ENCODE measurements at places on chromosomes 12 and 14.

DNA sequence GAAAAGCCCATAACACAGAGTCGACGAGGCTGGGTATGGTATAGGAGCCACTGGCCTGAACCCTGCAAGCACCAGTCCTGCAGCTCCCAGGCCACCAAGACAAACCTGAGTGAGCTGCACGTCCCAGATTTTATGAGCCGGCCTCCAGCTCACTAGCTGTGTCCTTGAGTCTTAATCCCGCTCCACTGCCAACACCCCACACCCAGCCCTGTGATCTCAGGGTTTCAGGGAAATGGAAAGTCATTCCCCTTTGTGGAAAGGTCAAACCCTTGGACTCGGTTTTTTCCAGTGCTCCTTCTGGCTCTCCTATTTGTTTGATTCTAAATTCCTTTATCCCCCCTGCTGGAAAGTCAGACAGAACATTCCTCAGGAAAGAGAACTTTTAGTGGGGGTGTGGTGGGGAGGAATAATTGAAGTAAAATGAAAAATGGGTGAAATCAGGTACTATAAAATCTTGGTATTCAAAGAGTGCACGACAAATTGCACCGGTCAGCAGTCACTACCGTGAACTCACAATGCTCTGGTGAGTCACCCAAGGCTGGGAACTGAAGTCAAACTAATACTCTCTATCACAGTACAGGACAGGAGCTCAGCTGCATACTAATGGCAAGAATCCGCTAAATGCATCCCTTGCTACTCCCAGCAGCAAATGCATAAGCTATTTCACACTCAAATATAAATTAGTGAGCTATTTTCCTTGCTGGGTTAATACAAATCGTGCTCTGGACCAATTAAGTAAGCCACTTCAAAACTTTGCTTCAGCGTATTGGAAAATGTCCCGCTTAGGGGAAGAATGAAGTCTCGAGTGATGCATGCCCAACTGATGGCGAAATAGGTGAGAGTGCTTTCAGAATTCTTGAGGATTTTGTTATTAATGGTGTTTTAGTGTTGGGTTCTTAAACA, 9.0 kb downstream of the PITPNM2 start:
- DNase-seq, result peak; percentile 75

- no peak for DNase-seq
Measured at GRCh38 chr12:121121805-121122204, 10.9 kb upstream of the P2RX7 start.

DNA sequence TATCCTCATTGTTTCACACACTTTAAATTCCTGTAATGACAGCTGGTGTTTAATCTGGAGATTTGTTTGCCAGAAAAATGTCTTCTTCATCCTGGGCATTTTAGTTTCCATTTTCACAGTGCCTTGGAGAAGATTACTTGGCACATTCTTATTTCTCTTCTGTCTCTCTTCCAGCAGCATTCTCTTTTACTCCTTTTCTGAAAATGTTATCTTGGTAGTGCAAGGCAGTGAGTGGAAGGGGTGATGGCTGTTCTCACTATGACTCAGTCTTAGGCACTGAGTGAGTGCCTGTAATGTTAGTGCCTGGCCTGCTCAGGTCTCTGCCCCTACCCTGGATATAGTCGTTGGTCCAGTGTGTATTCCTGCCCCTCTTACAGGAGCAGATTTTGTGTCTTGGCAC, 13.1 kb downstream of the CLECL1 start:
- no peak for DNase-seq

DNA sequence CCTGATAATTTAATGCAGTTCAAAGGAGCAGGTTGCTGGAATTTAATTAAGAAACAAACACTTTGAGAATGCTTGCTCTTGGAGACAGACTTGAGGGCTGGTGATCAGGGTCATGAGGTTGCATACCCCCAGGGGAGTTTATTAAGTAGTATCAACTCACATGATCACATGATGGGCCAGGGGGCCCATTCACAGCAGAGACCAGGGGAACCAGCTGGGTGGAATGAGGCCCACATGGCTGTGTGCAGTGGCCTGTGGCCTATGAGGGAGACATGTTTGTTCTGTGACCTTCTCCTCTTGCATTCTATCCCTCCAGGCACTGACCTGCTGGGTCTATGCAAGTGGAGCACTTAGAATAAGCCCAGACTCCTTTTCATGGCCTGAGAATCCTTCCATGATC, 266.6 kb upstream of the PWP1 start:
- no peak for DNase-seq

DNA sequence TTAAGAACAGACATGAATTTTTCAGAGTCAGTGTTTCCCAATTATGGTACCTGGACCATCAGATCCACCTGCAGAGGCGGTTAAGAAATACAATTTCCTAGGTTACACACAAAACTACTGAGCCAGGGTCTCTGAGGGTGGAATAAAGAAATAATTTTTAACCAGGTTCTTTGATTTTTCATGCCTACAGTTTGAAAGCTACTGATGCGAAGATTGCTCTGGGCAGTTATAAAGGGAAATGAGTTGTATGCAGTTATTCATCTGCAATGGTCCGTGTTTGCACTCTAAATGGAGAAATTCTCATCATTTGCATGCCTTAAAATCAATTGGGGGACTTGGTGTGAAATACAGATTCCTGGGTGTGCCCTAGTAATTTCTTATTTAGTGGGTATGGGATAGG, 89.7 kb downstream of the ERGIC2 start:
- DNase-seq, result no peak

DNA sequence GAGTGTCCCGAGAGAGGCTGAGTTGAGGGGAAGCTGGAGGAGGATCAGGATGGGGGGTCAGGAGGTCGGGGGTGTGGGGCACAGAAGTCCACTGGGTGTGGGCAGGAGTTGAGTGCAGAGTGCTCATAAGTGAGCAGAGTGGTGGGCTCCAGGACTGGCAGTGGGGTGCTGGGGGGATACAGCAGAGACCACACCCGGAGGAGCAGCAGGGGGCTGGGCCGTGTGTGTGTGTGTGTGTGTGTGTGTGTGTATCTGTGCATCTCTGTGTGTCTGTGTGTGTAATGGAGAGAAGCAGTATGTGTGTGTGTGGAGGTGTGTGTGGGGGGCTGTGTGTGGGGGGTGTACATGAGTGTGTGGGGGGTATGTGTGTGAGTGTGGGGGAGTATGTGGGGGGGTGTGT, 4.9 kb upstream of the NUDT14 start:
- no peak for DNase-seq

DNA sequence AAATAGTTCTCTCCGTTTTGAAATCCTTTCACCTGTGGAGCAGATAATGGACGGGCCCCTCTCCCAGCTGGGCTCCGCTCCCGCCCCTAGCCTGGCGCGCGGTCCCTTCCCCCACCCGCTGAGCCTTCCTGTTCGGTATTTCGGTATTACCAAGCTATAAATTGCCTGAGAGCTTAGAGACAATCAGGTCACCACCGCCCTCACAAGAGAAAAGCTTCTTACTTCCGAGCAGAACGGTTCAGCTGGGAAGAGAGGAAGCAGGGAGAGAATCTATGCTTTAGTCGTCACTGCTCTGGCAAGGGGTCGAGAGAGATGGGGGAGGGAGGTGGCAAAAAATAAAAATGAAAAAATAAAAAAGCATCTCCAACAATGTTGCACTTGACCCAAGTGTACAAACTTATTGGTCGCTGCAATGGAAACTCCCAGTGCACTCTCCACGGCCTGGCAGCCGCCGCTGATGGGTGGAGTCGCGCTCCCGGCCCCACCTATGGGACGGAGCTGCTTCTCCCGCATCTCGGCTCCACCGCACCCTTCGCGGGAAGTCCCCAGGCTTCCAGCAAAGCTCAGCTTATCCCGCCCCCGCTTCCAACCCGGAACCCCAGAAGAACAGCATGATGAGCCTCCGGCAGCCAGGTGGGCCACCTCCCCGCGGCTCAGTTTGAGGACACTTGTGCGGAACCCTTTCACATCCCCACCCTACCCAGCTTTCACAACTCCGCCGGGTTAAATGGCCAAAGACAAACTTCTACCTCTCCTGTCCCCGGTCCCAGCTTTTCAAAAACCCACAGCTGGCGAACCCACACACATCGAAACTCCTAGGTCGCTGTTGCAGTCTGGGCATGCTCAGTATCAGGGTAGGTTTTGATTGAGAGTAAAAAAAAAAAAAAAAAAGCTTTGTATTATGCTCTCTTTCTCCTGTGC, 832 bp upstream of the SYT1 start:
- DNase-seq, result peak; percentile 56

DNA sequence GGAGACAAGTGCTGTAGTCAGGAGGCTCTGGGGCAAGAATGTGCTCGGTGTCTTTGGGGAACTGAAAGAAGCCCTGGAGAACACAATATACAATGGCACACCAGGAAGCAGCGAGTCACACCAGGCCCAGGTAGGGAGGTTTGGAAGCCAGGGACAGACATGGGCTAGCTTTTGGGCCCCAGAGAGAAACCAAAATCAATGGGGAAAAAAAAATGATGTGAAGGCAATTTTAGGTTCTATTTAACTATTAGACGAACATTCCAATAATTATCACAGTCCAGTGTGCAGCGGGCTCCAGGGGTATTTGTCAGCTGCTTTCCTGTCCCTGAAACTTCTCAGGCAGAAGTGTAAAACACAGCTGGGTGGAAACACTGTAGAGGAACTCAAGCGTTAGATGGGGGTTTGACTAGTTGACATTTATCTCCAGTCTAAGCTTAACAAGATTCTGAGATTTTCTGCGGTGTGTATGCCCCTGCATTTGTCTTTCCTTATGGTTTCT, 21.8 kb upstream of the EGLN3 start:
- no peak for DNase-seq

DNA sequence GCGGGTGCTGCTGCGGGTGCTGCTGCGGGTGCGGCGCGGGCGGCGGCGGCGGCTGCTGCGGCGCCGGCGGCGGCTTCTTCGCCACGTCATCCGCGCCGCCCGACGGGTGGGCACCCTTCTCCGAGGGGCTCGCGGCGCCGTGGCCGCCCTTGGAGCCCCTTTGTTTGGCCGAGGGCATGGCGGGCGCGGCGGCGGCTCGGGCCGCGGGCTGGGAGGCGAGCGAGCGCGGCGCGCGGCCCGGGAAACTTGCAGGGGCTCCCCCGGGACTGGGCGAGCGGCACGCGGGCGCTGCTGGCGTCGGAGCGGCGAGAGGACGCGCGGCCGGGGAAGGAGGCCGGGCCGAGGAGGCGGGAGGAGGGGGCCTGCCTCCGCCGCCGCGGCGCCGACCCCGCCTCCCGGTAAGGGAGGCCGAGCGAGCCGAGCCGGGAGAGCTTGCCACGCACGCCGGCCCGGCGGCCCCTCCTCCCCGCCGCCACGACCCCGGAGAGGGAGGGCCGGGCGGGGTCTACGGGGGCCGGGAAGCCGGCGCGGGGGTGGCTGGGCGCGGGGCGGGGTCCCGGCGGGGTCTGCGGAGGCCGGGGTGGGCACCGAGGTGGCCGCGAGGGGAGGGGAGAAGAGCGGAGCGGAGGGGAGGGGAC, at the start of gene CKAP4:
CKAP4 (minus strand) TSS at position 347 of the 638 bp plus-strand sequence; CDS start at position 178, 169 bp downstream.
- DNase-seq, result peak; percentile 77

GRCh38 chr14:92930737-92931602, 8.0 kb downstream of the CHGA start:
- no peak for DNase-seq

DNA sequence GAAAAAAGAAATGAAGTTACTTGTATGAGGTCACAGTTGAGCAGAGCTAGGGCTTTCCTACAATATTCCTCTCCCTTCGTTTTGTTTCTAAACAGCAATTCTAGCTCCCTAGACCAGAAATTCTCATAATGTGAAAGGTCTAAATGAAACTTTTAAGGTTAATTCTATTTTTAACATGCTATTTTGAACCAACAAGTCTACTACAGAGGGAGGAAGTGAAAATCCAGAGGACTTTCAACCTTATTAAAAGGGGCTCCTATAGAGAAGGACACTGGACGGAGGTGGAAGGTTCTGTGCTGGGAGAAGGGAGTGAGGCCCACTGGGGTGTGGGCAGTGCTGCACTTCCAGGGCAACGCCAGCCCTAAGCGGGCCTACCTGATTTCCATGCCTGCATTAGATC, 13.4 kb downstream of the GSG1 start:
- DNase-seq, result no peak

DNA sequence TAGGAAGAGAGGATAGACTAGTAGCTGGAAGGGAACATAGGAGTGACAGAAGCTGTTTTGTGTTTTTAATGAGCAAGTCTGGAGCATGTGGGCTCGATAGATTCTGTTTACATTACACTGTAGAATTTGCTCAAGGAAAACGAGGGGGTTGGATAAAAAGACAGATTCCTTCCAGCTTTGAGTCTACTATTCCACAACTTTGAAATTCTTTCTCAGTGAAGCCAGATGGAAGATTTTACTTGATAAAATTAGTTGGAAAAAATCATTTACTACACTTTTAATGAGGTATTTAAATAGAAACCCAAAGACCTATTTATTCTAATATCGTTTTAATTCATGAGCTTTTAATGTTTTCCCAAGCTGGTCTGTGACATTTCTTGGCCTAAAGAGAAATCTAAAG, 19.5 kb upstream of the EPS8 start:
- DNase-seq, result no peak

DNA sequence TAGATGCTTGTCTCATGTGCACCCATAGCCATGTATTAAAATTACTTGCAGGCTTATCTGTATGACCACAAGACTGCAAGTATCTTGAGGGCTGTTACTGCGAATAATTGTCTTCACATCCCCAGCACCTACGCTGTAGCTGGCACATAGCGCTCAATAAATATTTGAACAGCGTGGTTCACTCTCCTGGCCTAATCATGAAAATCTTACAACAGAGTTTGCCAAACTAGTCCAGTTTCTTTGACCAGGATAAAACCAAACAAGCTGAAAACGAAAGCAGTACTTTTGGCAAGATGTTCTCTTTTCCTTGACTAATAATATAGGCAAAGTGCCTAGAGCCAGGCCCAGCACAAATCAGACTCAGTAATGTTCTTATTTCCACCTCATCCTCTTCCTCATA, 106.7 kb downstream of the RPS29 start:
- DNase-seq, result no peak

GRCh38 chr12:121284551-121285390, 11.7 kb downstream of the CAMKK2 start:
- no peak for DNase-seq

DNA sequence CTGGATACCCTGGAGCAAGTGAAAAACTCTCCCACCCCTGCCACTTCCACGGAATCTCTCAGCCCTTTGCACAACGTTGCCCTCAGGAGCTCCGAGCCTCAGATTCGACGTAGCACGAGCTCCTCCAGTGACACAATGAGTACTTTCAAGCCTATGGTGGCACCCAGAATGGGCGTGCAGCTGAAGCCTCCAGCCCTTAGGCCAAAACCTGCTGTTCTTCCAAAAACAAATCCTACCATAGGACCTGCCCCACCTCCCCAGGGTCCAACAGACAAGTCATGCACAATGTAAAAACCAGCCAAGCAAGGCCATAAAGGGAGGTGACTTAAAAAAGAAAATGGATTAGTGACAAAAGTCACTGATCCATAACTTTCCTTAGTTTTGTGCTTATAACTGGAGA, 79.7 kb downstream of the KICS2 start:
- no peak for DNase-seq
